ENCODE measurements at places on chromosomes 4 and X. TPM values are rescaled to one million over a fixed set of nuclear protein-coding genes. Genes with fewer than 3 reads are reported as not detected.
A peak's percentile ranks its signal among the peaks of the same experiment; 100 is the strongest.

Gene AR
- 9.7 TPM for total RNA-seq

DNA sequence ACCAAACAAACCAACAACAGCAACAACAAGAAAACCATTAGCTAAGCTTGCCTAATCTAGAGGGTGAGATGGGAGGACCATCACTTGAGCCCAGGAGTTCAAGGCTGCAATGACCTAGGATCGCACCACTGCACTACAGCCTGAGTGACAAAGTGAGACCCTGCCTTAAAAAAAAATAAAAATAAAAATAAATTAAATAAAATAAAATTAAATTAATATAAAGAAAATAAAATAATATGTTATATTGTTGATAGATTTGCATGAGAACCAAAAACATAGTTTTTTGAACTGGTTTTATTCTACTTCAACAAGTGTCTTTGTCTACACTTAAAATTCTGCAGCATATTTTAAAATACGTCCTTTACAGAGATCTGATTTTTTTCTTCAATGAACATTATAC is 2683.1 kb downstream of the ARAP2 start:
- DNase-seq: no peak

DNA sequence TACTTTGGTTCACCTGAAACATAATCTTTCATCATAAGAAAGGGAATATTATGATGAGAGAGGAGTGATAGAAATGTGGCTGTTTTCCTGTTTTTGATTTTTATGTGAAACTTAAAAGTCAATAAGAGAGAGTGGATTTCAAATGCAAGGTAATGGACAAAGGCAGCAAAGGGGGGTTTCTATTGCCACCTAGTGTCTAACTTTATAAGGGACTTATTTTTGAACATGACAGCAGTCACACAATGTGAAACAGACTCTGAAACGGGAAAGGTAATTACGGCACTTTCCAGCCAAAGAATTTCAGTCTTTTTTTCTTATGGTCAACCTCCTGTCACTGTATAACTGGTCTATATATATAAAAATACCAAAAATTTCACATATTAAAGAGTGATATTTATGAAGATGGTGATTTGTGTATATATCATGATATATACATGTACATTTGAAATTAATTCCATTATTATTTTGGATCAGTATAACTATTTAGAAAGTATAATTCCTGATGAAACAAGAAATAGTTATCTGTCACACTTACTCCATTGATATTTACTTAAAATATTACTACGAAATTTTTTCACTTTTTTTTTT is 127.1 kb downstream of the FBXO8 start:
- peak; percentile 50 for DNase-seq

GRCh38 chr4:181950372-181951127 is 292.7 kb upstream of the TENM3 start:
- no peak for DNase-seq

Gene NKX6-1
- total RNA-seq: 2.0 TPM

GRCh38 chr4:110119337-110119736 is 79.1 kb downstream of the ELOVL6 start:
- DNase-seq: no peak

GRCh38 chr4:101710806-101711205 is 79.7 kb upstream of the BANK1 start:
- no peak for DNase-seq

DNA sequence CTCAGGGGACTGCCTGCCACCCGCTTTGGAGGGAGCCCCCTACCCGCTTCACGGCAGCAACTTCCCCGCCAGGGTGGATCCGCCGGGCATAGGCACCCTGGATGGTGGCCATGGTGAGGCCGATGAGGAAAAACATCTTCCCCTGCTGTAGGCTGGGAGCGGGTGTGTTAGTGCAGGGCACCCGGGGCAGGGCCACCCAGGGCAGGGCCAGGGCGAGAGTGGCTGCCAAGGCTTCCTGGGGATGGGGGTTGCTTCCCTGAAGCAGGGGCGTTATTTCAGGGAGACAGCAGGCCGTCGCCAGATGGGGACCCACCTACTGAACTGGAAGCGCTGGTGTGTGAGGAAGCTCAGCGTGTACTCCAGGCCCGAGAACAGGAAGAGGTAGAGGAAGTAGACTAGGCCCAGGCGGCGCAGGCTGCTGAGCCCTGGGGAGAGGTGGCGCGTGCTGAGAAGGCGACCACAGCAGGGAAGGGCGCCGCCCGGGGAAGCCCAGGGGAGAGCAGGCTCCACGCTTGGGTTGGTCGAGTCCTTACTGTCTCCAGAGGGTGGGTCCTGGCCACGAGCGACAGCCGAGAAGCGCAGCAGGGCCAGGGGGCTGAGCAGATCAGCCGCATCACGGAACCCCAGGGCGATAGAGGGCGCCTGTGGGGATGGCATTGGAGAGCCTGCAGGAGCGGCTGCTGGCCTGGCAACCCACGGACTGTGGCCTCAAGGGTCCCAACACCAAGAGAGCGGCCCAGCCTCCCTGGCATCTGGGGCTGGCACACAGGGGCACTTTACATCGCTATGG is 31.5 kb downstream of the NOP14 start:
- DNase-seq: no peak

- DNase-seq: no peak
These were observed 64.0 kb downstream of the ADRA2C start for GRCh38 chr4:3829956-3830773.

DNA sequence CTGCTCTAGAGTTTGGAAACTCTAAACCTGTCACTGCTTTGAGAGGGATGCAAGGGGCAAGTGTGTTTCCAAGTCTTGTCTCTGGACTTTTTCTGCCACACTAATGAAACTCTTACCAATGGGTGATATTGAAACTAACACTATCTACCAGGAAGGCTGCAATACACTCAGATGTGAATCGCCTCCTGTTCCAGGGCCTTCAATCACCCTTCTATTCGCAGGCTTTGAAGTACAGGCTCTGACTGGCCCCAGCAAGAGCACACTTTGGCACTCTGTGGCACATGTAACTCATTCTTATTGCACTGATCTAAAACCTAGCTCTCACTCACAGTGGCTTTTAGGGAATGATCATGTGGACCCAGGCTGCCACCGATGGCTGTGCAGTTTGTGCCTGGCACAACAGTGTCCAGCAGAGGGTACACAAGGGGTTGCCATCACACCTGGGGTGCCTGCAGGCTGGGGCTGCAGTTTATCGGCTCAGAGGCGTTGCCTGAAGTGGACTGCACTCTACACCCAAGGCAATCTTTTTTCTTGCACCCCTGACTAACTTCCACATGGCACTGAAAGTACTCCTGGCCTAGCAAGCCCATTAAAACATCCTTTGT is 210.8 kb downstream of the MGST2 start:
- DNase-seq: no peak

- DNase-seq: no peak
These were observed 135.8 kb downstream of the IL15 start for GRCh38 chr4:141771889-141772830.

GRCh38 chrX:154821523-154821922 is 12.9 kb downstream of the SMIM9 start:
- no peak for DNase-seq

Gene IQCM
- 0.52 TPM for total RNA-seq

Gene EMCN
- total RNA-seq: not detected

DNA sequence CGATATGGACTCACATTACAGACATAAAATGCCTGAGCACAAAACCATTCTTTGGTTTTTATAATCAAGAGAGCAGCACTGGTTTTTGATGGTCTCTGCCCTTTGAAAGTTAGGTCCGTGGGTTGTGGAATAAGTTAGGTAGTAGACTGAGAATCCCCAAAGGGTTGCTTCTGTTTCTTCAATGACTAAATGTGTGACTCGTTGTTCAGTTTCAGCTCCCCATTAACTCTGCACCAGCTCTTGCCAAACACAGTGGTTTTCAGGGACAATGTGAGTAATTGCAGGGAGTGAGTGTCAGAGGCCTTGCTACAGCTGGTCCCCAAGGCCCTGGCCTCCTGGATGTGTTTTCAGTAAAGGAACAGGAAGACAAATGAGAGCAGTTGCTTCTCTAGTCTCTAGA is 24.8 kb downstream of the SMIM20 start:
- no peak for DNase-seq

DNA sequence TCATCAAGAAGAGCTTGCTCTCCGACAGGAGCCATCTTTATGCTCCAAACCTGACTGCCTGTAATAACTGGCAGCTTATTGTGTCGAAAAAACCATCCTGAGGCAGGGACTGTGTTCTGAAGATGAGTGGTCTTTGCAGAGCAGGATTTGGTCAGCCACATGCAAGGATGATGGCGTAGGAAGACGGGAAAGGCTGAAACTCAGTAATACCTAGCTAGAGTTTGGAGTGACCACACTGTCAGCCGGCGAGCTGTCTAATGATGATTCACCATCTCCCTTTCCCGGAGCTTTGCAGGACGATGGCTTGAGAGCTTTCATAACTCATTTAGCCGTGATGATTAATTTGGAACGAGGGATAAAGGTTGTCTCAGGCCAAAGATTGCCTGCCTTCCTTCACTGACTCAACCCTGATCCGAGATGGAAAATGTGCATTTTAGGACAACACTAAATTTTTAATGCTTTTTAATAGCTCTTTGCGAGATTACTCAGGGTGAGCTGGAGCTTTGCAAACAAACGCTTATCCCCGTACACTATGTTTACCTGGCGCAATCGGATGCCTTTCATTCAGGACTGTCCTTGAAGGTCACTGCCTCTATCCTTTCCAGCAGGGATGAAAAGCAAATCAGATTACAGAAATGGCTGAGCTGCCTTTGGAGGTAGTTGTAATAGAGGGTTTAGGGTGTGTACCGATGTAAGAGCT is 288.5 kb downstream of the ASMT start:
- peak; percentile 67 for DNase-seq

Gene FGD1
- 8.7 TPM for total RNA-seq

DNA sequence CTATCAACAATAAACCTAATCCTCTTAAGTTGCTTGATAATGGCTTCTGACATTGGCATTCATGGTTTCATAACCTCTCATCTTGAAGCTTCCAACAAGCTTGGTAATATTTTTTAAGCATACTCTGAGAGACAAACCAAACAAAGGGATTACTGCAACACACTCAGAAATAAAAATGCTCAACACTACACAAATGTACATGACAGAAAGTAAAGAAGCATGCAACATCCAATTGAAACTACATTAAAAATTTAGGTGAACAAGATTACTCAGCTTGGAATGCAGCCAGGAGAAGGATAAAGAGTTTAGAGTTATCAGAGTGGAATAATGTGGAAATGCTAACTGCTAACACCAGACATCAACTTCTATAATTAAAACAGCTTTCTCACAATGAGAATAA is 1136.6 kb upstream of the PABPC4L start:
- DNase-seq: no peak

Gene ITIH6
- total RNA-seq: 0.02 TPM

DNA sequence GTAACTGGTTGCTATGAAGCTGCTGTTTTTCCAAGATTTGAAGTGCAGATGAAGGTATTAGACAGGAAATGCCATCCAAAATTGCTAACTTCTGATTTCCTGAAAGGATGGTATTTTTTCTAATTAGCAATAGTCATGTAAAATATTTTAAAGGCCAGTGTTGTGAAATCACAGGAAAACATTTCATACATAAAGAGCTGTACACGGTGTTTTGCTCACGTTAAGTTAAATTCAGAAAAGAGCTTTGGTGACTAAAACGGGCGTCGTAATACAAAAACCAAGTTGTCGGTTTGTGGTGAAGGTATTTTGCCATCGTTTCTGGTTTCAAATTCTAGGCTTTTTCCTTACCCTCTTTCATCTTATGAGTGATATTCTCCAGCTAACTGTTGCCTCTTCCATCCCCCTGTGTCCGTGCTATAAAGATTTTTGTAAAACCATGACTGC is 39.8 kb downstream of the AFF1 start:
- no peak for DNase-seq

DNA sequence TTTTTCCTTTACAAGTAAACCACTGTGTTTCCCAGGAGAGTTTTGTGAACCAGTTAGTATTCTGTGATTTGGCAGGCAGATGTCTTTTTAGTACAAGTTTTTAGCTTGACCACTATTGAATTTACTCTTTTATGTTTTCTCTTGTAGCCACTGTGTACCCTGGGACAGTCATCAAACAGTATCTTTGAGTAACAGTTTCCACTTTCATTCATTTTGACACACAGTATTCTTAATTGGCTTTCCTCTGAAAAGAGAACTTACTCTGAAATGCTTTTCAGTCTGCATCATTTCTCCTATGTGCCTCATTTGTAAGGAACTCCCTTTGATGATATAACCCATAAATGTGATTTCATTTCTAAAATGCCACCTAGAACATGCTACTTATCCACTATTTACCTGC is 476.5 kb downstream of the PDGFC start:
- DNase-seq: no peak

GRCh38 chrX:70049406-70049805 is 332 bp downstream of the AWAT2 start:
- no peak for DNase-seq
